ENCODE measurements at places on chromosomes 1 and 21. TPM values are rescaled to one million over a fixed set of nuclear protein-coding genes. Genes with fewer than 3 reads are reported as not detected.
A peak's percentile ranks its signal among the peaks of the same experiment; 100 is the strongest.

TPTE gene
- total RNA-seq: not detected

DNA sequence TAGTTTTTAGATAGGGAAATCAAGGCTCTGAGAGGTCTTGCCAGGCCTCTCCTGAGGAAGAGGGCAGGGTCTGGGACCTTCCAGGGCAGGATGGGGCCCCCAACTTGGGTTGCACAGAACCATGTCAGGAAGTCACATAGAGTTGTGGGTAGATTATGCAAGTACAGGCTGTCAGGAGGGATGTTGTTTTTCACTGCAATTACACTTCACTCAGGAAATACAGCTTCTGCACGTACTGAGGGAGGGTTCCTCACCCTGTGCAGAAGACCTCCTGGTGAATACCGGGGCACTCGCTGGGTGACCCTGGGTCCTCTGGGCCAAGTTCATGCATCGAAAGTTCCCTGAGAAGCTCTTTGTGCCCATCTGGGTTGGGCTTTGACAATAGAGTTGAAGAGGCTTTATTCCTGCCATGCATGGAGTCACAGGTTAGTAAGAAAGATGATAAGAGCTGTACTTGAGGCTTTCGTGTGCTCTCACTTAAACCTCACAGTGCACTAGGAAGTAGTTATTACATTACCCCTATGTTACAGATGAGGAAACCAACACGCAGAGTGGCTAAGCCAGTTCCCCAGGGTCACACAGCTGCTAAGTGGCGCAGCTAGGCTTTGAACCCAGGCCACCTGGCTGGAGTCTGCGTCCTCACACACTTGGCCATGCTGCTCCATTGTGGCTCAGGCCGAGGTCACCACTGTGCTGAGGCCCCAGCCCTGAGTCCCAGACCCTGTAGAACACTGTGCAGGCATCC, 16.2 kb upstream of the TNFRSF1B start:
- peaks cover 59% of the 10 kb centered on the region for H3K4me1 ChIP-seq
- no peaks in the 10 kb centered on the region for H3K36me3 ChIP-seq
- H3K27me3 ChIP-seq: no peaks in the 10 kb centered on the region
- H3K27ac ChIP-seq: peak overlapping the region; percentile 90

GRCh38 chr21:44594406-44594916, 2.2 kb upstream of the KRTAP10-6 start:
- no peaks in the 10 kb centered on the region for H3K4me1 ChIP-seq
- H3K36me3 ChIP-seq: no peaks in the 10 kb centered on the region
- no peaks in the 10 kb centered on the region for H3K27me3 ChIP-seq
- H3K4me3 ChIP-seq: no peak overlapping the region
- no peak overlapping the region for H3K27ac ChIP-seq

DNA sequence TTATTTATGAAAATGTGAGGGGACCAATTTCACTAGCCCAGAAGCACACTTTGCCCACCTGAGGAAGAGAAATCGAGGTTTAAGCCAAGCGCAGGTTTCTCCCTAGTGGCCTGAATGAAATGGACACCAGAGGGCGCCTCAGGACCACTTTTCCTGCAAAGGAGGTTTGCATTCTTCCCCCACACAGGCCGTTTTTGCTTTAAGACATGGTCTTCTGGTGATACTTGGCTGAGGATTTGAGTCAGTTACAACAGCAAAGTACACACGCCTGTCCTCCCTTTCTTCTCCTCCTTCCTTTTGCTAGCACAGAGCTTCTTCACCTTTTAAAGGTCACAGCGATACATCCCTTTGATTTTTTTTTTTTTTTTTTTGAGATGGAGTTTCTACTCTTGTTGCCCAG, 5.4 kb downstream of the PLA2G2E start:
- H3K36me3 ChIP-seq: no peaks in the 10 kb centered on the region
- H3K27ac ChIP-seq: no peak overlapping the region
- no peak overlapping the region for H3K4me3 ChIP-seq
- no peaks in the 10 kb centered on the region for H3K27me3 ChIP-seq
- peaks cover 5% of the 10 kb centered on the region for H3K4me1 ChIP-seq

GRCh38 chr1:22806584-22806983, 95.9 kb downstream of the EPHB2 start:
- H3K4me1 ChIP-seq: no peaks in the 10 kb centered on the region
- no peaks in the 10 kb centered on the region for H3K27me3 ChIP-seq
- DNase-seq: peak; percentile 72
- H3K36me3 ChIP-seq: no peaks in the 10 kb centered on the region
- no peak overlapping the region for H3K4me3 ChIP-seq
- H3K27ac ChIP-seq: no peak overlapping the region
